Osteoblast (primary cell): ENCODE measurements at places on chromosomes 1 and 21. TPM values are rescaled to one million over a fixed set of nuclear protein-coding genes. Genes with fewer than 3 reads are reported as not detected.

DNA sequence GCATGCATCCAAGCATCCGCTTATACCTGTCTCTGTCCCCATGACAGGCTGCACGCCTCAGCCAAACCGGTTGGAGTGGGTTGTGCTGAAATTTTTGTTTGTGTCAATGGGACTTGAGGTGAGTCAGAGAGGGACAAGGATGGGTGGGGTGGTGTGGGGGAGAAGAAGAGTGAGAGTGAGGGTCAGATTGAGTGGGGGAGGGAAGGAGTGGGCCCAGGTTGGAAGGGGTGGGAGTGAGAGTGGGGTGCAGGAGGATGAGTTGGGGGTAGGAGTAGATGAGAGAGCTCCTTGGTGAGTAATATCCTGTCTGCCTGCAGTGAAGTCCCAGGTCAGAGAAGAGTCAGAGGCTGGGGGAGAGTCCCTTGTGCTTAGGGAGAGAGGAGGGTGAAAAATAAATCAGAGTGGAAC, 3.3 kb upstream of the NECTIN4 start:
- DNase-seq, result peak; percentile 91

- no peak for DNase-seq
These were observed 65.7 kb upstream of the RNF11 start for GRCh38 chr1:51170342-51170741.

DNA sequence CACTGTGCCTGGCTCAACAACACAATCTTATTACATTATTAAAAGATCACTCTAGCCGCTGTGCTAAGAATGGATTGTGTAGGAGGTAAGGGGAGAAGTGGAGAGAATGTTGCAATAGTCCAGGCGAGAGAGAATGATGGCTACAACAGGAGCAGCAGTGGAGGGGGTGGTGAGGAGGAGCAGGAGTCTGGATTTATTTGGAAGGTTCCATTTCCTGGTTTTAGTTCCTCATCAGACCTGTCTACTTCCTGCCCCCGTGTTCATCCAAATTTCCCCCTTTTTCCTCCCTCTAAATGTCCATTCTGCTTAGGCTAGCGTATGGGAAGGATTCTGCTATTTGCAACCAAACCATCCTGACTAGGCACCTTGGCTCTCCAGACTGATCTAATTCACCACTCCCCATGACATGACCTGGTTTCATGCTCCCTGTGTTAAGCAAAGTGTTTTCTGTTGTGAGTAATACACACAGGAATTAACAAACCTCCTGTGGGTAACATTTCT, 35.1 kb upstream of the EYA3 start:
- DNase-seq, result peak; percentile 83

- no peak for DNase-seq
These were observed 129.8 kb downstream of the PBX1 start for GRCh38 chr1:164688791-164689190.

GRCh38 chr1:96698342-96698983, 23.1 kb upstream of the PTBP2 start:
- DNase-seq, result no peak

DNA sequence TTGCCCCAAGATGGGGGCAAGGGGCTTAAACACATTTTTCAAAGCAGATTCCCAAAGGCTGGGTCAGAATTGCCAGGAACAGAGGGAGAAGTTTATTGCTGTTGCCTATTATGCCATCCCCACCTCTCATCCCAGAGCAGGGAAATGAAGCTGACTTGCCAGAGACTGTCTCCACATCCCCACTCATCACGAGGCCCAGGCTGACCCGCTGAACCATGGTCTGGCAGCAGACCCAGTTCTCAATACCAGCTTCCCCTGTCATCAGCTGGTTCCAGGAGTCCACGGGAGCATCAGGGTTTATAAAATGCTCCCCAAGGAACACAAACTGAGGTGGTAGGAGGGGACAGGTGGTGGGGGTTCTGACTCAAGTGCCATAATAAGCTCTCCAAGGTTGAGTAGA, 605.9 kb downstream of the NPHP4 start:
- no peak for DNase-seq

DNA sequence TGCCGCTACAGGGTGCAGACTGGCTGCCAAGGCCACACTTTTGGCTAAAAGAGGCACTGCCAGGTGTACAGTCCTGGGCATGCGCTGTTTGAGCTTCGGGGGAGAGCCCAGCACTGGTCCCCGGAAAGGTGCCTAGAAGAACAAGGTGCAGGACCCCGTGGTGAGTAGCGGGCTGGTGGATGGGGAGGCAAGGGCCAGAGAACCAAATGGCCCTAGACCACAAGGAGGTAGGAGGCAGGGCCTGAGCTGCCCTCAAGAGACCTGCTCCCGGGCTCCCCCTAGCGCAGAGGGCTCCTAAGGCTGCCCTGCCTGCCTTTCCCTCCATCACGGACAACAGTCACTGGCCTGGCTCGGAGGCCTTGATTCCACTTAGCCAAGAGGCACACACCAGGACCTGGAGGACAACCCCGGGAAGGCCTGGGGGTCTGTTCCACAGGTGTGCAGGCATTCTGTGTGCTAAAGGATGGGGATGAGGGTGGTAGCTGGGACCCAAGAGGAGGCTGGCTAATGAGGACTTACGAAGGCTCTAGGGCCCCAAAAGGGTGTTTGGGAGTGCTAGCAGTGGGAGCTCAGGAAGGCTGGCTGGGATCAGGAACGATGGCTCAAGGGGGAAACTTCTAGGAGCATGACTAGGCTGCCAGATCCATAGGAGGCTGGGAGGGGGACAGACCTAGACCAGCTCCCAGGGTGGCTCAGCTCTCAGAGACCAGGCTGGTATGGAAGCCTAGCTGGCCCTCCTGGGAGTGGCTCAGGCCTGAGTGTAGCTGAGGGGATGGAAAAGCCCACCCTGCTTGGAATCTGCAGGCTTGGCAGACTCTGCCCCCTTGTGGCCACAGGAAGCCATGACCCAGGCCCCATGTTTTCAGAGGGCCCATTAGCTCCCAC, 742 bp downstream of the ARTN start:
- DNase-seq, result peak; percentile 98

DNA sequence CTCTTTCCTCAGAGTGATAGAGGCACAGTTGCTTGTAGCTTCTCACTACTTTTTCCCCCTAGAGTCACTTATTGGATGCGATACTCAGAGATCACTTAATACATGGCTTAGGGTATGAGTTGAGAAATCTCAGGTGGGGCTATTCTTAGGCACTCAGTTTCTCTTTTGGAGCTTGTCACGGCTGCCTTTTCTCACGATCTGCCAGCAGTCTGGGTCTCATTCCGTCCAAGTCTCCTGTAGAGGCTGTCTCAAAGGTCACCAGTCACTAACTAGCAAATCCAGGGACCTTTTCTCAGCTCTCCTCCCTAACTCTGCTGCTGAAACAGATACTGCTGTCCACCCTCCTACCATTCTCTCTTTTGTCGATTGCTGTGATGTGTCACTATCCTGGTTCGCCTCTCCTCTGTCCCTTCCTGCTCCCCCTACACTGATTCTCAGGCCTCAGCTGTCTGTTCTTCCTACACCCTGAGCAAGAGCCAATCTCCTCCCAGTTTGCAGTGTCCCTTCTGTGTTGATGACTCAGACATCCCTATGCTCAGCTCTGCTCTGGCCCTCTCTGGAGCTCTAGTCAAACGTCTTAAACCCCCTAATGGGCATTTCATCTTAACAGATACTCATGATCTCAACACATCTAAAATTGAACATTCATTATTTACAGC, 12.4 kb downstream of the ATP1A2 start:
- peak; percentile 96 for DNase-seq

GRCh38 chr1:117652421-117652820, 46.6 kb downstream of the TENT5C start:
- no peak for DNase-seq

DNA sequence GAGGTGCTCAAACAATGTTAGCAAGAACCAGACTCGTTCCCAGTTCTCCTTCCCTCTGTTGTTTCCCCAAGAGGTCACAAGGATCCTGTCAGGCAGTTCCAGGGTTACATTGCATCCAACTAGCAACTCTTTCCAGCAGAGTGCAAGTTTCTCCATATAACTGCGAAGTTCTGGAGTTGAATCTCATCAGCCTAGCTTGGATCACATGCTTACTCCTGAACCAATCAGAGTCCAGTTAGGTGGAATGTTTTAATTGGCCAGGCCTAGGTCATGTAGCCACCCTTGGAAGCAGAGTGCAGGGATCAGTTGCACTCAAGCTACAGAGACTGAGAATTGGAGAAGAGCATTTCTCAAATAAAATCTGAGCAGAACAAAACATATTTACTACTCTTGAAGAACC, 15.9 kb upstream of the PIK3R3 start:
- DNase-seq, result no peak

DNA sequence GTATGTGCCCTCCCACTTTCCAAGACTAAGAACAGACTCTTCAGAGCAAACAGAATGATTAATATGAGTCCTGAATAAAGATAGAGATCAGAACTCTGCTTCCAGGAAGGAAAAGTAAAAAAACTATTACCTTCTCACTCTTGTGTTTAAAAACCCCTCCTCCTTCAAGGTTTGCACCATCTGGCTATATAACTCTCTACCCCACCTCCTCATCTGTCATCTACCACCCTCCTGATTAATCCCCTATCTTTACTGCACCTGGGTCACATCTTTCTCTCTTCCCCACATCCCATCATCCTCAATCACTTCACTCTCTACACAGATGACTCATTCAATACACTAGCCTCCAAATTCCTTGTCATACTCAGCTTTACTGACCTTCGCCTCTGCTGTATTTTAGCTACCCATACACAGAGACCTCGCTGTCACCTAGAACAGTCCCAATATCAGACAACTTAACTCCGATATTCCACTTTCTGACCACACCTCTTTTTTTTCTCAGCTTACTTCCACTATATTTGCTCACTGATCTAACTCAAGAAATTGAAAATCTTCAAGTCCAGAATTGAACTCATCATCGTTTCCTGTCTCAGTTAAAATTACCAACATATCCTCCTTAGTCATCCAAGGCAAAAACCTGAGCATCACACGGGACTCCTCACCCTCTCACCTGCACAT, 3.7 kb downstream of the SCMH1 start:
- no peak for DNase-seq

DNA sequence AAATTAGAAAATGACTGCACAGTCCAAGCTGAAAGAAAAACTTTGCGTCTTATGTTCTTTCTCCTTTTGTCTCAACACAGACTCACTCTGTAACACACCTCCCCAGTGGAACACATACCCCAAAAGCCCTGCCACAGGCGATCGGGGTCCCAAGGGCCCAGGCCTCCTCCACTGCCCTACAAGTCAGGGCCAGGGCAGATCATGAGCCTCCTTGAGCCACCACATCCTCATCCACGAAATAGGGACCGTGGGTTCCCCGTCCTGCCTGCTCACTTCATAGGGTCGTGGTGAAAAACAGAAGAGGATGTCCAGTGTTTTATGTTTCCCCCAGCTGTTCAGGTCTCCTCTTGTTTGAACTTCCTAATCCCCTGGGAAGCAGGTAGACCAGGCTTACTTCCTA, 116.7 kb downstream of the KCNN3 start:
- no peak for DNase-seq

GRCh38 chr1:234963904-234964702, 164.5 kb downstream of the TOMM20 start:
- DNase-seq, result peak; percentile 68

- DNase-seq, result no peak
These were observed 5.0 kb downstream of the NGF start for GRCh38 chr1:115332813-115333608.

- no peak for DNase-seq
These were observed 9.6 kb upstream of the PRPF3 start for GRCh38 chr1:150311762-150312161.

DNA sequence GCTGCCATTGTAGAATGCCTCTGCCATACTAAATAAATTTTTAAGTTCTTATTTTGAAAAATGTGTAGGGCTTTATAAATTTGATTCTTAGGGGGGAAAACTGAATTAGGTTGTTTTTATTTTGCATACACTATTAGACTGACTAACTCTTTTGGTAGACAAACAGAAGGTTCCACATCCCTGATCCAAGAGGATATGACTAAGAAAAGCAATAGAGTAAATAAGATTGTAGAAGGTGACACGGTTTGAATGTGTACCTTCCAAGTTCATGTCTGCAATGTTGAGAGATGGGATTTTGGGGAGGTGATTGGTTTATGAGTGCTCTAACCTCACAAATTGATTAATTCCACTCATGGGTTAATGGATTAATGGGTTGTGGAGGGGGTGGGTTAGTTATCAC, 127.9 kb downstream of the GLUL start:
- no peak for DNase-seq

DNA sequence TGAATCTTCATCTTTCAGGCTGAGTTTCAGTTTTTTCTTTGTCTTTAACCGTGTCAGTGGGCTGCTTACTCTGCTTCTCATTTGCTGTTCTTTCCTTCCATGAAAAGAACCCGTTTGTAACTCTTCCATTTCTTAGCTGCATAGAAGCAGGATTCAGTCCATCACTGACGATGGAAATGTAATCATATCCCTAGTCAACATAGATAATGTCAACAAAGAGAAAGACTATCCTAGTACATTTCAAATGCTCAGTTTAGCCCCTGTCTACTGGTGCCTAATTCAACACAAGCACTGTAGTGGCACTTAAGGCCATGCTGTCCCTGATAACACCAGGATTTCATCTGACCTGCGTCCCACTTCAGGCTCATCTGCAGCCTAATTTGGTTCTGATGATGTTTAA, 376 bp downstream of the GBP1 start:
- DNase-seq, result no peak

DNA sequence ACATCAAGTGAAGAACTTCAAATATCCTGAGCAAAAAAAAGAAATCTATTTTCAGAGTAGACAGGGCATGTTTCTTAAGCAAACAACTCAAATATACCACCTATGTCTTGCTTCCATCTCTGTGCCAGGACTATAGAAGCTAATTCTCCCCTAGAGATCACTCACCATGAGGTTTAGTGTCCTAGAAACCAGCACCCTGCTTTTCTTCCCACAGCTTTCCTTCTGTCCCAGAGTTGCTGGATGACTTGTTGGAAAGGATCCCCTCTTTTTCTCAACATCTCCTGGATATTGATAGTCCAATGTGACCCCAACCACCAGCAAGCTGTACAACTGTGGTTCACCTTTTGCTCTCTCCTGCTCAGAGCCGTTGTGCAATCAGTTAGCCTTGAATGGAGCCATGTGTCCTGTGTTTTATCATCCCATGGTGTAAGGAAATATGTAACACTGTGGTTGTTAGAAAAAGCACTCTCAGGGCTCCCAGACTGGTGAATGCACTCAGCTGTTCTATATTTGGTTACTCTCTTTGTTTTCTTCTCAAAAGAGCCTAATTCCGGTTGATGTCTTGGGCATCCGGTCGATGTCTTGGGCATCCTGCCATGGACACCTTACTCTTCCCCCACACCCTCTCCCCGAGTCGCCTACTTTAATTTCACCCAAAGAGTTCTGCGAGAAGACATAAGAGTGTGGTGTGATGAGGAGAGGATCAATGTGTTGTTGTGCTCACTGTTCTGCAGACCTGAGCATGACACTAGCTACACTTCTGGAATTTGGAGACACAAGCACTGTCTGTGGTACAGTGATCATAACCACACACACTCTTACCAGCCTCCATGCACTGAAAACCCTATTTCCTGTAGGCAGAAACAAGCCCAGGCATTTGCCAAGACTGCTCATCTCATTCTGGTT, 1.7 kb downstream of the TNFSF4 start:
- no peak for DNase-seq

PRRX1 gene
- total RNA-seq, result 307 and 427 TPM in 2 replicates

DNALI1 gene
- total RNA-seq, result 6.5 and 7.2 TPM in 2 replicates

CHD5 gene
- total RNA-seq, result under 0.01 TPM in 1 of 2 replicates, not detected in the other

NCSTN gene
- 147 and 165 TPM in 2 replicates for total RNA-seq
